ENCODE measurements at places on chromosomes 6 and 20.

GRCh38 chr6:161232010-161232409 is 41.9 kb downstream of the AGPAT4 start:
- no peak for DNase-seq

DNA sequence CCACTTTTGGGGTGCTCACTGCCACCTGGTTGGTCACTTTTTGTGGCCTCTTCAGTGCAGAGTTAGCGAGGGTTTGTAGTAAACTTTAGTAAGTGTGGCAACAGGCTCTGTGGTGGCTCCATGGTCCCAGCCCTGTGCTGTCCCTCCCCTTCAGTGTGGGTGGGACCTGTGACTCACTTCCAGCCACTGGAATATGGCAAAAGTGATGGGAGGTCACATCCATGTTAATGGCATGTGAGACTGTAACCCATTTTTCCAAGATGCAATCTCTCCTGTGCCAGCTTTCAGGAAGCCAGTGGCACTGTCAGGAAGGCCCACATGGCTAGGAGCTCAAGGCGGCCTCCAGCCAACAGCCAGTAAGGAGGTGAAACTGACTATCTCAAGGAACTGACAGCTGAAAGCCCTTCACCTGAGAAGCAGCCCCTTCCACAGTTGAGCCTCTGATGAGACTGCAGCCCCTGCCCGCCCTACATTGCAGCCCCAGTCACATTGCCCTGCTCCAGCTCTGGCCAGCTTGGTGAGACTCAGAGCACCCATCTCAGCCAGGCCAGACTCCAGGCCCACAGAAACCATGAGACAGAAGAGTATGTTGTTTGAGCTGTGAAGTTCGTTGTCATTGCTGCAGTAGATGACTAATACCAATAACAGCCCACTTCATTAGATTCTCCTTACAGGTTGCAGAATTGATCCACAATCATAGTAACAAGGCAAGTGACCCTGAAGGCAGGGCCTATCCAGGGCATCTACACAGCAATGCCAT is 13.1 kb upstream of the CST7 start:
- no peak for DNase-seq

DNA sequence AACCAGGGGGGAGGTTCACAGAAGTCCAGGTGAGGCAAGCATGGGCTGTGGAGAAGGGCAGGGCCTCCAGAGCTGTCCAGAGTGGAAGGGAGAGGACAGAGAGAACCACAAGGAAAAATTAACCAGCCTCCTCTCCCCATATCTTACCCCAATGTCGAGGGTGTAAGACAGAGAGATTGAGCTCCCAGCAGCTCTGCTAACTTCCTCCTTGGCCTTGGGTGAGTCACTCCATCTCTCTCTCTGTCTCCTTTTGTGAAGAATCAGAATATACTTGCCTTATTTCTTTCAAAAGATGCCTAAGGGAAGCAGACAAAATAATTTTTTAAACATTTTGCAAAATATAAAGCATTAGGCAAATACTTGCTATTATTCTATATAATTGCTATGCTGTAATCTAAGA is 58.3 kb upstream of the IYD start:
- DNase-seq, result no peak

- no peak for DNase-seq
Observed at GRCh38 chr6:67544851-67545452, 1090.1 kb upstream of the ADGRB3 start.

Measured in activated naive CD4-positive, alpha-beta T cell treated with Interleukin-2 at 50 U/mL for 16 hours (primary cell).